Stimulated activated CD4-positive, alpha-beta T cell treated with anti-CD3 and anti-CD28 coated beads, Interleukin-1b, Interleukin-23, amount 100 ng/mL, for 1 hour (primary cell): ENCODE measurements at places on chromosomes 1 and 21.

DNA sequence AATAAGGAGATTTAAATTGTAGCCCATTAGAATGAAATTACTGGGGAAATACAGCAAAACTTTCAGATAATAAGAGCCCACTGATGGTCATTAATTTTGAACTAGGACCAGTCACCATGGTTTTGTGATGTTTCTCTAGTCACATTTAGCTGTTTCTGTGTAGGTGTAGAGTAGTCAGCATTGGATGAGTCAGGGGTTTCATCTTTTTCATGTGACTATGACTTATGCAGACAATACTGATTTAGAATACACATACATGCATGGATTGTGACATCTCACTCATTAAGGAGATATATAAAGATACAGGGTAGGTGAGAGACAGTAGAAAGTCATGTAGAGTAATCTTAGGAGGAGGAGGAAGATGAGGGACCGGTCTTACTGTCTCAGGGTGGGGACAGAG is 1192.7 kb downstream of the KCNT2 start:
- DNase-seq: no peak

- DNase-seq: no peak
These were observed 44.0 kb downstream of the NRIP1 start for GRCh38 chr21:15020797-15021196.

DNA sequence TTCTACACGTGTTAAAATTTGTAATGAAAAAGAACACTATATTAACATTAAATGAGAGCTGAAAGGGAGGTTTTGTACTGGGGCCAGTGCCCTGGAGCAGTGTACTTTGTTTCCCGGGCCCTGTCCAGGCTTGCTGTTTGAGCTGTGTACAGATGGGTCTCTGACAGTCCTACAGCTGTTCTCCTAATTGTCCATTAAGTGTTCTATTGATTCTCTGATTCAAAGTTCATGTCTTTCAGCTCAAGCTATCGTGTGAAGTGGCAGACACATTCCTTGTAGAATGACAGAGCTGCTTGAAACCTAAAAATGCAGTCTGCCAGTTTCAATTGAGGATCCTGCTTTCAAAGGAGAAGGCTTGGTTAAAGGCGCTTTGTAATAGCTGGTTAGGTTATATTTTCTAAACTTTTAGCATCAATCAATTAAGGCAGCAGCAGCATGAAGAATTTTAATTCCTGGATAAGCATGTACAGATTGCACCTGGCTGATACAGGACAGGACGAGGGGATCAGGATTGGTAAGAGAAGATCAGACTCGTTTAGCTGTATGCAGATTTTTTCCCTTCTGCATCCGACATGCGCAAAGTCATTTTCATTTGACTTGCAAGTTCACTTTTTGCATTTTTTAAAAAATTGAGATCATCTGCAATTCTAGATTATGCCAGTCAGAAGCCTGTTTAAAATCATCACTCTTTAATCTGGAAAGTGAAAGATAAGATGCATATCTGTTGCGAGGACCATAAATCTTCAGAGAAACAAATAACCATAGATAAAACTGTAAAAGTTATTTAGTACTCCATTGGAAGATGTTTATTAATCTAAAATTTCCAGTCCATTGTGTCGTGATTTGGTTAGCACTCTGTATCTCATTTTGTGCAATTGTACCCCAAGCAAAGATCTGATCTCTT is 98.5 kb downstream of the ATG4C start:
- DNase-seq: no peak

- no peak for DNase-seq
These were observed 16.4 kb upstream of the ATP1A1 start for GRCh38 chr1:116356673-116357072.

DNA sequence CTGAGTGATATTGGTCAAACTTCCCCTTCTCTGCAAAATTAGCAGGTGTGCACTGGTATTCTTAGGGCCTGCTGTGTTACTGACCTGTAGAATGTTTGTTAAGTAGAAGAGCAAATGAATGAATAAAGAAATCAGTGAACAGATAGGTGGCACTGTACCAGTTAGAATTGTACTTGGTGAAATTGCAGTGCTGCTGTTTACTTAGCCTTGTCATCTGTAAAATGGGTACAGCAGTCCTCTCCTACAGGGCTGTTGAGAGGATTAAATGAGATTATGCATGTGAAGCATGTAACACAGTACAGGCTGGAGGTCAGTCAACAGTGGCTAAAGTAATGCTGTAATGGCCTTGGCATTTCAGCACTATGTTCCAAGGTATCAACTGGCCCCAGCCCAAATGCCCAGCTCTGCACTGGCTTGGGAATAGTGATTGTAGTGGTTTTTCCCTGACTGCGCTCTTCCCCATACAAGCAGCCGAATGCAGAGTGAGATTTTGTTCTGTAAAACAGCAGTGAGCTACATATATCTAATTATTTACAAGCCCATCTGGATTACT is 10.5 kb downstream of the VANGL1 start:
- no peak for DNase-seq

DNA sequence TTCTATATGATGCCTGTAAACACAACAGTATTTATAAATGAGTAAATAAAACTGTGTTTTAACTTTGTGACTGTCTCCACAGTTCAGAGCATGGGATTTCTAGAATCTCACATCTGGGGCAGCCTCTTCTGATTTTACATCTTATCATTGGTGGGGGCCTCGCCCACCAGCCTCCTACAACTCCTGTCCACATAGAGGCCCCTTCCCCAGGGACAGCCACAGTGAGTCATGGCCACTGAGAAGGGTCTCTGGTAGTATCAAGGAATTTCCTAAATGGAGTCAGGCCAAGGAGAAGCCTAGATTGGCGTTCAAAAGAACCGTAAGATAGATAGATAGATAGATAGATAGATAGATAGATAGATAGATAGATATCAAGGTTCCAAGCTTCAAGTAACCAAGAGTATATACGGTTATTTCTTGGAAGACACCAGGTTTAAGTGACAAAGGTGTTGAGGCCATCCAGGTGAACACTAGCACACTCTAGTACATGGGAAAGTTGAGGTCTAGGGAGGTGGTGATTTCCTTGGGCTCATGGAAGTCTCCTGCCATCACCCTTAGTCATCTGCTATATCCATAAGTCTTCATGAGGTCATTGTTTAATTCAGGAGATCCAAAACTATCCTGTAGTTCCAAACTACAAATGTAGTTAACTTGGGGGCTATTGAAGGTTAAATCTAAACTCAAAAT is 121.6 kb downstream of the SYT2 start:
- no peak for DNase-seq

- no peak for DNase-seq
These were observed 366.4 kb upstream of the CXADR start for GRCh38 chr21:17146426-17146825.

DNA sequence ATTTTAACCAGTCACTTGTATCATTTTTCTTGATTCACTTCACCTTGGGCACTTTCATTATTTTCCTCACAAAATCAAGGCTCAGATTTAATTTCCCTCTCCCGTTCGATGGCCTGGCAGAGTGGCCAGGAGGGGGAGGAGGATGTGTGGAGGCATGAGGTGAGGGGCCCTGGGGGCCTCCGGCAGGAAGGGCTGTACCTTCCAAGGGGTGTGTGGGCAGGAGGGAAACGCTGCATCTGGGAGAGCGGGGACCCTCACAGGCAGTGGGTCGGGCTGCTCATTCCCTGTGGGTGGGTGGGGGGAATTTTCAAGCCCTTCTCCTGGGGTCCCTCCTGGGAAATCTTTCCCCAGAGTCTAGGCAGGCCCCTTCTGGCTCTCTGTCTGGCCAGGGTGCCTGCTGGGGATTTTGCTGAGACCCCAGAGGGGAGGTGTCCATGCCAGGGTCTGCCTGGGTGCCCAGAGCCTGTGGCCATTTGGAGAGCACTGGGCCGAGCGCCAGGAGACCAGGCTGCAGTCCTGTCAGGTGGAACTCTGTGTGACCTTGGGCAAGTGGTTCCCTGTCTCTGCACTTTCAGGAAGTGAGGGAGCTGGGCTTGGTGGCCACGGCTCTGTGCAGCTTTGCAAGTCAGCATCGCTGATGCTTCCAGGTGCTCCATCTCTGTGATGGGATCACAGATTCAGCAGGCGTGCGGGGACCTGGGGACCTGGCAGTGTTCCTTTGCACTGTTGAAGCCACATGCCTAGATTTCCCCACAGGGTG is 81.9 kb upstream of the C1orf174 start:
- no peak for DNase-seq

DNA sequence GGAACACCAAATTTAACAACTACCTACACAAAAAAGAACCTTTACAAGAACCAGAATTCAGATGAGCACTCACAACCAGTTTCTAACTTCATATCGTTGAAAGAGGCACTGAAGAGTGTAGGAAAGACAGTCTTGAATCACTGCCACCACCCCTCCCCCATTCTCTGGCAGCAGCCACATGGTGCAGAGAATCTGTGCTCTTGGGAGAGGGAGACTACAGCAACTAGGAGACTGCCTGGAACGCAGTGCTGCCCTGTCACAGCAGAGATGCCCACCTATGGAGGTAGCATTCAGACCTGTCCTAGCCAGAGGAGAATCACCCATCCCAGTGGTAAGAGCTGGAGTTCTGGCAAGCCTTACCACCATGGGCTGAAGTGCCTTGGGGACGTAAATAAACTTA is 7.3 kb downstream of the CCN1 start:
- DNase-seq: no peak

- DNase-seq: no peak
These were observed 148.4 kb downstream of the COP1 start for GRCh38 chr1:176058686-176059085.

DNA sequence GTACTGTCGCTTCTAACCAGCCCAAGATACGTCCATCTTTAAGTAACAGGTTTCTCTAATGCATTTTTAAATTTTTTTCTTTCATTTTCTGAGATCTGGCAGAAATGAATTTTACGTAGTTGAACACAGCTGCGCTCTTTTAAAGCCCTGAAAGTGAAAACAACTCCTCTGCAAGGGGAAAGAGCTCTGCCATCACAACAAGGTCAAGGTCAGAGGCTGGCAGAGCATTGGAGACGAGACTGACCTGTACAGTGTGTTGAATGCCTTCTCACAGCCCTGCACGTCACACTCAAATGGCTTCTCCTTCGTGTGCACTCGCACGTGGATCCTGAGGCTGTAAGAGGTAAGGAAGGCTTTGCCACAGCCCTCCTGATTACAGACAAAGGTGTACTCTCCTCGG is 19.7 kb downstream of the MTF1 start:
- no peak for DNase-seq

- DNase-seq: no peak
These were observed 4.0 kb upstream of the FAAP20 start for GRCh38 chr1:2198571-2198970.

GRCh38 chr21:25467896-25468295 is 139.4 kb downstream of the MRPL39 start:
- no peak for DNase-seq

DNA sequence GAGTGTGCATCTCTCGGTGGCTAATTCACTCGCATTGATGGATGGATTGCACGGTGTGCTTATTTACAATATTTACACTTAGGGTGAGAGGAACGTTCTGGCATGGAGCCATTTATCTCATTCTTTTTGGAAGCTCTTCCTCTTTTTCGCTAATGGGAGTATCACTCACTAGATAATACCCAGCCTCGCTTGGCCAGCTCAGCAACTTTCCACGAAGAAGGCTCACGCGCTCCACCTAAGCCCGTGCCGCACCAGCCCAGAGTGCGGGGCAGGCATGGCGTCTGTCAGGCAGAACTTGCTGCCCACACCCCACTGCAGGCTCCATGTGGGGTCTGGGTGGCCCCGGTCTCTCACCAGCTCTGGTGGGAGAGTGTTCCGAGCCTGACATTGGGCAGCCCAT is 484.9 kb downstream of the NPHP4 start:
- DNase-seq: no peak

- no peak for DNase-seq
These were observed 10.9 kb downstream of the NR5A2 start for GRCh38 chr1:200038325-200038980.

DNA sequence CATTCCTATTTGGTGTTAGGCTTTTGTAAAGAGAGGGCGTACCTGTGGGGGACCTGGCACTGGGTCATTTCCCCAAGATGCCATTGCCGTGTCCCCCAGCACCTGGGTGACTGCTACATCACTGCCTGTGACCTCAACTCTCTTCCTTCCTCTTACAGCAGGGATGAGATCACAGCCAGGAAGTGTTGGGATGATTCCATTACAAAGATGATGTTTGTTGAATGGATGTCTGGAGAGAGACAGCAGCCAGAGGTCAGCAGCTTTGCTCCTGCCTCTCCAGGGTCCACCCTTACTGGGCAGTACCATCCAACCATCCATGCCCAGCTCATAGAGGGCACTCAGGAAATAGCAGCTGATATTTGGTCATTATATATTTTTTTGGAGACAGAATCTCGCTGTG is 35.1 kb downstream of the TMEM51 start:
- DNase-seq: no peak

DNA sequence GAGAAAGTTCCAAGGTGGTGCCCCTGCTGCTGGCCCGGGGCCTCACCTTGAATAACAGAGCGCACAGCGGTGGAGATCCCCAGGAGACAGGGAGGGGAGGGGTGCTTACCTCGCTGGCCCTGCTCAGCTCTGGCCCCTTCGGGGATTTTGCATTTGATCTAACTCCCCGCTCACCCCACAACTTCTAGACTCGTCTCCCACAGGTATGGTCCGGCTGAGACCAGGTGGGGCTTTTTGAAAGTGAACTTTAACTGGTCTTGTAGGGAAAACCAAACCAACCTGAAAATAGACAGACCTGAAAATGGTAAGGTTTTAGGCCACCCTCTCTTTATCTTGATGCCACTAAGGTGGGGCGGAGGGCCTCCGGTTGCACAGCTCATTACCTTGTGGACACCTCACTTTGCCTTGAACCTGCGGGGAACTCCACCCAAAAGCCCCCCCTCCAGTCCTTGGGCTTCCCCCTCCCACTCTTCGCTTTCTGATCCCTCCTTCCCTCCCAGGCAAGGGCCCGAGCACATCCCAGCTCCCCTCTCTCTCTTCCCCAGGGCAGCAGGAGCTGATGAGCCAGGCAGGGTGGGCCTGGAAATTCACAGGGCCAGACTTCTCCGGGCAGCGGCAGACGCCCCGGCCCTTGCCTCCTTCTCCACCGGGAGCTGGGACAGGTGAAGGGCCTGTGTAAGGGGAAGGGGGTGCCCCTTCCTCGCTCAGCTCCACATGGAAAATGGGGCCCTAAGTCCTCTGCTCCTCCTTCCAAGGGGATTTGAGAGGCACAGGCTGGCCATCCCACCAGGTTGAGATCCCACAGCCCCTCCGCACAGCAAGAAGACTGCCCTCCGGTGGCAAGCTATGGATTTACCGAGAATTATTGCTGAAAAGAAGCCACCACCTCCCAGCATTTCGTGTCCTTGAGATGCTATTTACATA is 16.1 kb downstream of the TNFRSF8 start:
- peak; percentile 29 for DNase-seq

GRCh38 chr1:93888900-93889299 is 9.9 kb upstream of the DNTTIP2 start:
- no peak for DNase-seq

DNA sequence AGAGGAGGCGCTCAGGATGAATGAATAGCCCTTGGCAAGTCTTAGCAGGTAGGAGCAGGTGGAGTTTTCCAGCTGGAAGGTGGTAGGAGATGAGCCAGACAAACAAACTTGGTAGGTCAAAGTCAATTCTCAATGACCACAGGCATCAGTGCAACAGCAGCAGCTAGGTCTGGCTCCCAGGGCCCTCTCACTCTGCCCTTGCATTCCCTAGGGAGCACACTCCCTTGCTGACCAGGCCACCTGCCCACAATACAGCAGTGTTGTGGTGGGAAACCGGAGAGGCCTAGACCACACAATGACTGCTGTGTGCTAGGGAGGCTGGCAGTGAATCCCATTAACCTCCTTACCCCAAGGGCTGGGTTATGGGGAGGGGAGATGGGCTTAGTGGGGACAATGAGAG is 13.0 kb upstream of the PAQR6 start:
- no peak for DNase-seq
